RWPE1 (cell line): ENCODE measurements at places on chromosomes 4 and X.
A peak's percentile ranks its signal among the peaks of the same experiment; 100 is the strongest.

DNA sequence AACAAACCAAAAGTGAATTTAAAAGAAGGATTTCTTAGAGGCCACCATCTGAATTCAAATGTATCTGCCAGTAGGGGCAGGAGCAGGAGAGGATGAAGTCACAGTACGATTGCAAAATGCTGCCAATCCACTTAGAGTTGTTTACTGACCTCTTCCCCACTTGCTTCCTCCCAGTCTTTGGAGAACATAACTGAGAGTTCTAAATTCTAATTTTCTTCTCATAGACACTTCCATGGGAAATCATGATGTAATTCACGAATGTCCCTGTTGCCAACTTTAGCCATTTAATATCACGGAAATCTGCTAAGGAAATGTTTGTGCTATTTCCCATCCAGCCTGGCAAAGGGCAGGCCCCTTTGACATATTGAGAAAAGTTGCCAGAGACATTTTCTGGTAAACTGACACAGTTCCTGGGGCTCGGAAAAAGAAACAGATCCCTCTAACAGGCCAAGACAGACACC, 33.6 kb upstream of the NOCT start:
- DNase-seq, result peak; percentile 26

DNA sequence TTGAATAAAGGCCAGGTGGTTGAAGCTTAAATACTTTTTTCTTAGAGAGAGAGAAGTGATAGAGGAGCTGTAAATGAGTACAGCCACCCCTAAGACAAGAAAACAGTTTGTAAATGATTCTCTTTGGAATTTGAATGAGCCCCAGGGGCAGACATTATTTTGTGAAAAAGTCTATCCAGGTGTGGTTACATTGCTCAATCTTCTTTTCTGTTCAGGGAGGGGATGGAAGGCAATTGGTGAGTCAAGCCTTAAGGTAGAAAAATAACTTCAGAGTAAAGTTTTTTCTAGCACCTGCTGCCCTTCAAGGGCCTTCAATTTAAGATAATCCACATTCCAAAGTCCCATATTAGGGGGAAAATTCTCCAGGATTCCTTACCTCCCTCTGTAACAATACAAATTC, 646.7 kb downstream of the PDHA2 start:
- peak; percentile 1 for DNase-seq

- no peak for DNase-seq
Measured at GRCh38 chr4:13548059-13548983, 4.0 kb upstream of the NKX3-2 start.

DNA sequence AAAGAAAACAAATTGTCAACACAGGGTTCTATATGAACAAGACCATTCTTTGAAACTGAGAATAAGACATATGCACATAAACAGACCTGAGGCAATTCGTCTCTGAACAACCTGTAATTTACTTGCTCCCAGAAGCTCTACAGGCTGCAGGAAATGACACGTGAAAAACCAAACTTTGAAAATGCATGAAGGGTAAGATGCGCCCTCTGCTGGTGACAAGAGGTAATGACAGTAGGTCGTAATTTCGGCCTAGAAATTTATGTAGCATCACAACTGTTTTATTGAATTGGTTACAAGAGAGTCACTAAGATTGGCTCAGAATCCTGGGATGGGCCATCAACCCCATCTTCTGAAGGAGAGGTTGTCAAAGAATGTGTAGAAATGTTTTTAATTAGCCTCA, 276.5 kb downstream of the PPP4R3C start:
- DNase-seq, result no peak

DNA sequence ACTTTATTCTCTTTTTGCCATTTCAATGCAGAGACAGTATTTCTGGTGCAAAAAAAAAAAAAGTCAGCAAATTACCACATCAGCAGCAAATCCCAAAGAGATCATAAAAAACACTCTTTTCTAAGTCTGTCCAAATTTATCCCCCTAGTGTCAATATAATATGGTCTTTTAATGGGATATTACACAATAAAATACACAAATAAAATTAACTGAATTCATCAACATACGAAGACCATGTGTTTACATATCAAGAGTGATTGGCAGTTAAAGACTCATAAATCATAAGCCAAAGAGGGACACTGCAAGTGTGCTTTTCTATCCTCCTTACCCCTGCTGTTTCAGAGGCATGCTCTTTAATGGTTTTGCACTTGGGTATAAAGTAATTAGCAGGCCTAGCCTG, 340.2 kb upstream of the DKK2 start:
- DNase-seq, result no peak

DNA sequence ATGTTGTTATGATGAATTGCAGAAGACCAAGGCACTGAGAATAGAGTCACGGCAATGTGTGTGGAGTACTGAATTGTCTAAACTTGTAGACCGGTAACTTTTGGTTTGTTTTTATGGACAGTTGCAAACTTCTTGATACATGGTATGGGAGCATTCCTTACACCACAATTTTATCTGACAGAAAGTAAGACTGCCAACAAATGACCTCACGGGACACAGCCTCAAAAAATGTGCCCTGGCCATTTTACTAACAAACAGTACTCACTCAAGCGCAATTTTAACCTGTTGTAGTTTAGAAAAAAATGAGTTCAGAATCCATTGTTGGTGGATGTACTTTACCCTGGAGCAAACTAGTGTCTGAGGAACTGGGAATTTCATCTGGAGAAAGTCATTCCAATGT, 321.2 kb downstream of the CAMK2D start:
- no peak for DNase-seq

- DNase-seq, result peak; percentile 60
Measured at GRCh38 chr4:38275331-38276100, 315.3 kb downstream of the PTTG2 start.

DNA sequence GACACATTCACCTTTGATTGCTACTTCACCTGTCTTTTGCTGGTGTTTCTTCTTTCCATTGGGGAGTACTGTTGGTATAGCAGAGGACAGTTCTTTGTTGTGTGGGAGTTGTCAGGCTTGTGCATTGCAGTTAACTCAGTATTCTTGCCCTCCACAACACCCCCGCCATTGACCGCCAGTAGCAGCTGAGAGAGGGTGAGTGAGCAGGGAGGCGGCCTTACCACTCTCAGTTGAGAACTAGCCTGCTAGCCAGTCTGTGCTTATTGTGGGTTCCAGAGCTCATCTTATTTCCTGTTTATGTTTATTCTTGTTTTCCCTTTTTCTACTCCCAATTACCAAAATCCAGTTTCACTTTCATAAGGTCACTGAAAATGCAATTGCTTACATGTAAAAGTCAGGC, 52.2 kb downstream of the STIM2 start:
- DNase-seq, result no peak

GRCh38 chrX:20372533-20372932, 105.8 kb upstream of the RPS6KA3 start:
- peak; percentile 18 for DNase-seq

- DNase-seq, result no peak
Measured at GRCh38 chr4:10733481-10734062, 49.0 kb upstream of the CLNK start.

DNA sequence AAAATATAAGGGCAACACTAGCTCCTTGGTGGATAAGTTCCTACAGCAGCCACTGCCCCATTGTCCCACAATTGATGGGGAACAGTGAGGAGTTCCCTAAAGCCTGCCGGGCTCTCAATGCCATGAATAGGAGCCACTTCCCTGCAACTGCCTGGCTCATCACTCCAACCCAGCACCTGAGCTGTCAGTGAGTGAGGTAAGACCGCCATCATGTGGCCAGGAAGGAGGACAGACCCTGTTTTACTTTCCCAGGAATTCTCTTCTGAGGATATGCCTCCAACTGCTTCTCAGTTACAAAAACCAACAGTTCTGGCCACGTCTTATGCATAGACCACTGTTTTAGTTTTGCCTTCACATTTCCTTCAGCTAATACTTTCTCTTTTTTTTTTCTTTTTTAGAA, 45.5 kb downstream of the SRPX start:
- DNase-seq, result peak; percentile 41

DNA sequence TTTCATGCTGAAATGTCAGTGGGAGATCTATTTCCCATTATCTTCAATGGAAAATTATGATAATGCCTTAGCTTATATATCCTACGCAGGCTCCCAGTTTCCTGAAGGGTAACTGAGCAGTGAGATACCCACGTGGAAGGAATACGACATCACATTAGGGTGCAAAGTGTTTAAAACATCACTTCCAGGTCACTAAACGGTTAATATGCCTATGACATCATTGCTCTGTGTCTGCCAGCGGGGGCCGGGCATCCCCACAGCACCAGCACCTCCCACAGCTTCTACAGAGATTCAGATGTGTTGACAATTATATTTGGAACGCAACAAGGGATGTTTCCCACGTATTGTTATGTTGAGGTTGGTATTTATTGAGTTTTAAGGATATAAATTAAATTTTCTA, 27.1 kb downstream of the TMEM271 start:
- DNase-seq, result no peak

GRCh38 chr4:83150653-83151330, 36.3 kb upstream of the PLAC8 start:
- peak; percentile 9 for DNase-seq

DNA sequence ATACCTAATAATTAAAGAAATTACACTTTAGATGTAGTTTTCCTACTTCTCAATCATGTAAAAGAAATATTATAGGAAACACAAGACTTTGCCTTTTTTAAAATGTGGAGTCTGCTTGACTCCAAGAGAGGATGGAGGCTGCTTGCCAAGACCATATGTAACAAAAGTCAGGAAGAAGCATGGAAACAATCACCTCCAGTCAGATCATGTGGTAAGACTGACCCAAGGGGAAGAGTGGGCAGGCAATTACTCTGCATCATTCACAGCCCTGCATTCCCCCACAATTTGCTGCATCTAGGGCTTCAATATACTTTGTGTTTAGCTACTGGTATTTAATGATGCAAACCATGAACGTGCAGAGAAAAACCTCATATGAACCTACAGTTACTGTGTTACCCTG, 78.0 kb upstream of the RXFP1 start:
- no peak for DNase-seq

- DNase-seq, result peak; percentile 64
Measured at GRCh38 chr4:74531963-74532794, 87.2 kb downstream of the AREG start.

GRCh38 chrX:101450961-101451360, 34.3 kb upstream of the ARMCX4 start:
- no peak for DNase-seq

DNA sequence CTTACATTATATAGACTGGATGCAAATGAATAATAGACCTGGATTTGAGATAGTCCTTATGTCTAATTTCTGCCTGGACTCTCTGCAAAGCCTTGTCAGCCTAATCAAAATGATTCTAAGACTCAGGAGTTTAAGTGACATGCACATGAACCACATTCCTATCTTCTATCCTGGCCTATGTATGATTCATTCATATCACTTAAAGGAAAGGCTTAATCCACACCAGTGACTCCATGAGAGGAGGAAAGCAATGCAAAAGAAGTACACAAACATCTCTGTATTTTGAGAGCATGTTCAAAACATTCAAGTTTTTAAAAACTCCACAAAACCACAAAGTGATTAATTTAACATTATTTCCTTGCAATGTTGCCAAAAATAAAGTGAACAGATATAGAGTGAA, 14.6 kb downstream of the AMOT start:
- no peak for DNase-seq

DNA sequence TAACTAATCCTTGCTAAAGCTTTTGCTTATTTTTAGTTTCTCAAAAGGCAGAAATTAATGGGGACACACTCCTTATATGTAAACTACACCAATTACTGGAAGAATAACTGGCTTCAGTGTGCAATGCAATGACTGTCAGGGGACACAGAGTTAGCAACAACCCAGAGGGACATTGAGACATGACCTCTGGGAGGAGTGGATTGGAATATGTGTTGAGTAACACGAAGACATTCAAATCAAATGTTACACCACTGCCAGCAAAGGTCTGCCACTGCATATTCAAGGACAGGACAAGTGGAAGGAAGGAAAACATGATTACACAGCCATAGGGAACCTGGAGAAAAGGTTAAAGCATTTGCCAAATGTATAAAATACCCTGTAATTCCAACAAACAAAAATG, 240.1 kb upstream of the FSTL5 start:
- DNase-seq, result no peak

- DNase-seq, result no peak
Measured at GRCh38 chrX:148577741-148578140, 77.3 kb downstream of the AFF2 start.

DNA sequence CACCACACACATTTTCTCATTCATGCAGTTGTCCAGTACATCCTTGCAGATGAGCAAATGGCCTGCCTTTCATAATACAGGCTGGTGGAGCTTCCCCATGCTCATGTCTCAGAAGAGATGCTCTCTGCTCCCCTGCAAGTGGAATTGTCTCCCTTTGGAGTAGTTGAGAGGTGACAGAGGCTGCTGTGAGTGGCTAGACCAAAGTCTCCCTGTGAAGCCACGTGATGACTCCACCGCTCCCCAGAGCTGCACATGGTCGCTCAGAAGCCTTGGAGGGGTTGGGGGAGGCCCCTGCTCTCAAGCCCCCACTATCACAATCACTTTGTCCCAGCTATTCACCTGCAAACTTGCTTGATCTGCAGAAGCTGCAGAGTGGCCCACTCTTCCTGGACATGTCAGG, 1.5 kb upstream of the GPR78 start:
- DNase-seq, result no peak

- no peak for DNase-seq
Measured at GRCh38 chr4:10184501-10184938, 67.9 kb upstream of the WDR1 start.

- DNase-seq, result no peak
Measured at GRCh38 chrX:75786290-75786689, 1.2 kb upstream of the MAGEE2 start.

DNA sequence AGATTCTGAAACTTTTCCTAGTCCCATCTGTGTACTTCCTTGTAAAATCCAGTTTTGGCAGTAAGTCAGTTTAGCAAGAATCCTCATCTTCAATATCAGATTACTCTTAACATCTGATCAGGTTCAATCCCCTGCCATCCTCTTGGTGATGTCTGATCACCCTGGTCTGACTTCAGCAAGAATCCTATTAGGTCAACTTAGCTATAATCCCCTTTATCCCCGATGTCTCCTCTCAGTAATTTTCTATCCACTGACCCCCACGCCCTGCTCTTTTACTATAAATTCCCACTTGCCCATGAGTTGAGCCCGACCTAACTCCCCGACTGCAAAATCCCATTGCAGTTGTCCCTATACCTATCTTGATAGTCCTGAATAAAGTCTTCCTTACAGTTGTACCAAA, 57.9 kb upstream of the PRSS48 start:
- DNase-seq, result no peak

GRCh38 chr4:98092833-98093439, 50.3 kb downstream of the STPG2 start:
- no peak for DNase-seq

DNA sequence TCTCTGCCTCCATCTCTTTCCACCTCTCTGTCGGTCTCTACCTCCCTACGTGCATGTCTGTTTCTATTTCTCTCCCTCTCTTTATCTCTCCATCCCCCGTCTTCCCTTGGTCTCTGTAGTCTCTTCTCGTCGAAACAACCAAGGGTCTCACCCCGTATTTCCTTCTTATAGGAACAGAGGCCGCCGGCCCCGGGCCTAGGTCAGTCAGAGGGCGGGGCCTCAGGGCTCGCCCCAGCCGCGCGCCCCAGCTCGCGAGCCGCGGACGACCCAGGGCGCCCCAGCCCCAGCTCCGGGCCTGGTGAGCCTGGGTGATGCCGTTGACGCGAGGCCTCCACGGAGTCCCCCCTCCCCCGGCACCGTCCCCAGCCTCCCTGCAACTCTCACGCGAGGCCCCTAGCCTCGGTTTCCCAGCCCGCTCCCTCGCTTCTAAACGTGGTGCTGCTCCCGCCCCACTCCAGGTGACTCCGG, 6.6 kb downstream of the TIMM17B start:
- DNase-seq, result no peak

GRCh38 chrX:103066606-103067005, 2.6 kb upstream of the BEX1 start:
- DNase-seq, result no peak

GRCh38 chr4:125735102-125735501, 420.3 kb downstream of the FAT4 start:
- peak; percentile 62 for DNase-seq
